ENCODE measurements at places on chromosomes 11 and 22.

- H3K4me1 ChIP-seq, result no peaks in the 10 kb centered on the region
- no peak for DNase-seq
- no peaks in the 10 kb centered on the region for H3K36me3 ChIP-seq
- no peak overlapping the region for H3K27ac ChIP-seq
- peaks cover 5% of the 10 kb centered on the region for H3K27me3 ChIP-seq
- no peak overlapping the region for H3K4me3 ChIP-seq
Observed at GRCh38 chr11:27524155-27524554, 17.6 kb upstream of the LIN7C start.

- DNase-seq, result no peak
- peak overlapping the region; percentile 99 for H3K27ac ChIP-seq
- H3K27me3 ChIP-seq, result no peaks in the 10 kb centered on the region
- H3K4me3 ChIP-seq, result peak overlapping the region; percentile 82
Observed at GRCh38 chr11:67264877-67265632, 1.2 kb upstream of the GRK2 start.

DNA sequence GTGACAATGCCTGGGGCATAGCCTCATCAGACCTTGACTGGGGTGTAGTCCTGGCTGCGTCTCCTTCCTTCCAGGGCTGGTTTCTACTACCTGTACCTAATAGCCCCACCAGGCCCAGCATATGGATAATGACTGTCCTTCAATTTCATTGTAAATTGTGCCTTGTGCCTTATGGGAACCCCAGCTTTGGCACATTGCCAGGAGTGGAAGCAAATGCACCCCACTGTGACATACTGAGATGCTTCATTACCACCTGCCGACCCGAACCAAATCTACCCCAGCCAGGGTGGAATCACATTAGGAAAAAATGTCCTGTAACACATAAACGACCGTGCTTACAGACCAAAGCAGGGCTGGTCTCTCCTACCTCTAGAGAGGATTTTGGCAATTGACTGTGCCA, 7.3 kb downstream of the TOP3B start:
- H3K36me3 ChIP-seq, result peaks cover 21% of the 10 kb centered on the region
- H3K4me1 ChIP-seq, result peaks cover 35% of the 10 kb centered on the region
- no peak overlapping the region for H3K27ac ChIP-seq
- H3K27me3 ChIP-seq, result no peaks in the 10 kb centered on the region
- no peak overlapping the region for H3K4me3 ChIP-seq
- no peak for DNase-seq

DNA sequence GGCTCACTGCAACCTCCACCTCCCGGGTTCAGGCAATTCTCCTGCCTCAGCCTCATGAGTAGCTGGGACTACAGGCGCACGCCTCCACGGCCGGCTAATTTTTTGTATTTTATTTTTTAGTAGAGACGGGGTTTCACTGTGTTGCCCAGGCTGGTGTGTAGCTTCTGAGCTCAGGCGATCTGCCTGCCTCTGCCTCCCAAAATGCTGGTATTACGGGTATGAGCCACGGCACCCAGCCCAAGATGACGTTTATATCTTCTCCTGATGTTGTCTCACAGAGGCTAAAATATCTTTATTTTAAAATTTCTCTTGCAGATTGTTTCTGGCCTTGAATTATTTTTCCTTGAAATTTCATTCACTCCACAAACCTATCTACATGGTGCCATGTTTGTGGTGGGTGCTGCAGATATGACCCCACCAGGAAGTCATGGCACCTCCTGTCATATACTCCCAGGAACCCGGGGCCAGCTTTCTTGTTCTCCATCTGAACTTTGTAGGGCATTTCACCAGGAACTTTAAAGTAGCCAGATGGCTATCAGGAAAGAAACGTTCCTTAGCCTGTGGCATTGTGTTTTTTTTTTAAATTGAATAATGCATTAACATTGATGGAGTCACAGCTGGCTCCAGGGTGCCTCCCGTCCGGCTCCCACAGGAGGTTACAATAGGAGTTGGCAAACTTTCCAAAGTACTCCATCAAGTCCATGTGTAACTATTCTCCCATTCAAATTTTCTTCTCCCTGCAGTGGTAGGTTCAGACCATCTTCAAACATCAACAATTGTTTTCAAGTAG, 42.0 kb upstream of the LIPT2 start:
- H3K36me3 ChIP-seq, result no peaks in the 10 kb centered on the region
- no peak overlapping the region for H3K27ac ChIP-seq
- no peak for DNase-seq
- H3K4me1 ChIP-seq, result no peaks in the 10 kb centered on the region
- H3K27me3 ChIP-seq, result peaks cover 21% of the 10 kb centered on the region
- H3K4me3 ChIP-seq, result no peak overlapping the region

DNA sequence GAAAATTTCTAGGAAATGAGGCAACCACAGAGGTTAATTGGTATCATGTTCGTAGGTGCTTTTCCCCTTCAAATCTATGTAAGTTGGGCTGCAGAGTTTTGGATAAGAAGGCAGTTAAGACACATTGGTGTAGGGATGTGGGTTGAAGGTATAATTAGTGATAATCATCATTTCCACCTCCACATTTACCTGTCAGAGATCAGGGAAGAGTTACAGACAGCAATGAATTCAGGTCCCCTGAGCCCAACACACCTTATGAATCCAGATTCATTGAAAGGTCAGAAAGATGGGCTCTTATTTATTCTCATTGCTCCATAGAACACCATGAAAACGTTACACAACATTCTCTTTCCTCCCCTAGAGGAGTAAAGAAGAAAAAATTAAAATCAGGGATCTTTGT, 308.7 kb downstream of the C11orf87 start:
- H3K27ac ChIP-seq, result no peak overlapping the region
- no peak for DNase-seq
- no peak overlapping the region for H3K4me3 ChIP-seq
- H3K27me3 ChIP-seq, result no peaks in the 10 kb centered on the region
- H3K36me3 ChIP-seq, result no peaks in the 10 kb centered on the region
- H3K4me1 ChIP-seq, result no peaks in the 10 kb centered on the region

- no peaks in the 10 kb centered on the region for H3K27me3 ChIP-seq
- DNase-seq, result no peak
- H3K4me1 ChIP-seq, result peaks cover 17% of the 10 kb centered on the region
- no peak overlapping the region for H3K4me3 ChIP-seq
Observed at GRCh38 chr11:124627546-124627945, 4.9 kb downstream of the TBRG1 start.

- DNase-seq, result no peak
- peaks cover 2% of the 10 kb centered on the region for H3K36me3 ChIP-seq
- no peak overlapping the region for H3K4me3 ChIP-seq
- no peaks in the 10 kb centered on the region for H3K4me1 ChIP-seq
- no peaks in the 10 kb centered on the region for H3K27me3 ChIP-seq
- no peak overlapping the region for H3K27ac ChIP-seq
Observed at GRCh38 chr11:133898770-133899115, 53.4 kb upstream of the SPATA19 start.

DNA sequence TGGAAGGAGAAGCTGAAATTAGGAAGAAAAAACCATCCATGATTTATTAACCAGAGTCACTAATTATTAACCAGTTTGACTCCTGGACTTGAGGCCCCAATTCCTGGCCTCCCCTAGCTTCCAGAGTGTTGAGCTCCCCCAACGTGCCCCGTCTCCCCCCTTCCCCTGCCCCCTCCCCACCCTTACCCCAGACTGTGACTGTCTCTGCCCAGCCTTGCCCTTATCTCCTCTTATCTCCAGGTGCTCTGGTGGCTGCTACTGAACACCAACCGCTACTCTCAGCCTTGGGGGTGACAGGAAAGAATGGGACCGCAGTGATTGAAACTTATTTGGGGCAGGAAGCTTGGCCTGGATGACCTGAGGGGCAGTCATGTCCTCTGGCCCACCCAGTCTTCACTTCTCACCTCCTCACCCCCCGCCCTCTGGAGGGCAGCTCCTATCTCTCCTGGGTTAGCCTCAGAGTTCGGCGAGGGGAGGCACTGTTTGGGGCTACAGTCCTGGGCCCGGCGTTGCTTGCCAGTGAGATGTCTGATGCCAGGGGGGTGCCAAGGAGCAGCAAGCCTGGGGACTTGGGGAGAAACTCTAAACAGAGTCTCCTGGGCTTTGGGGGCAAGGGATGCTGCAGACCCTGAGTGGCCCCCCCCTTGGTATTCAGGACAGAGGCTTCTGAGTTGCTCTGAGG, 15.5 kb downstream of the NECTIN1 start:
- peaks cover 32% of the 10 kb centered on the region for H3K27me3 ChIP-seq
- H3K27ac ChIP-seq, result no peak overlapping the region
- H3K4me1 ChIP-seq, result peaks cover 15% of the 10 kb centered on the region
- no peak for DNase-seq
- H3K4me3 ChIP-seq, result no peak overlapping the region
- peaks cover 3% of the 10 kb centered on the region for H3K36me3 ChIP-seq

- no peak for DNase-seq
- peak overlapping the region; percentile 13 for H3K27ac ChIP-seq
- peaks cover 19% of the 10 kb centered on the region for H3K27me3 ChIP-seq
- peaks cover 8% of the 10 kb centered on the region for H3K4me1 ChIP-seq
Observed at GRCh38 chr11:46378811-46379481, 2.5 kb upstream of the MDK start.

- no peaks in the 10 kb centered on the region for H3K27me3 ChIP-seq
- H3K4me1 ChIP-seq, result peaks cover 11% of the 10 kb centered on the region
- no peak overlapping the region for H3K4me3 ChIP-seq
- peak overlapping the region; percentile 41 for H3K27ac ChIP-seq
- no peak for DNase-seq
- H3K36me3 ChIP-seq, result peaks cover 10% of the 10 kb centered on the region
Observed at GRCh38 chr22:45210991-45211390, 29.7 kb downstream of the KIAA0930 start.

GRCh38 chr22:38989466-38989865, 7.3 kb downstream of the APOBEC3B start:
- peaks cover 7% of the 10 kb centered on the region for H3K36me3 ChIP-seq
- no peak for DNase-seq
- H3K4me1 ChIP-seq, result peaks cover 21% of the 10 kb centered on the region
- H3K4me3 ChIP-seq, result peak overlapping the region; percentile 49
- H3K27me3 ChIP-seq, result peaks cover 13% of the 10 kb centered on the region

- H3K27ac ChIP-seq, result no peak overlapping the region
- no peaks in the 10 kb centered on the region for H3K27me3 ChIP-seq
- peaks cover 5% of the 10 kb centered on the region for H3K4me1 ChIP-seq
- peaks cover 15% of the 10 kb centered on the region for H3K36me3 ChIP-seq
- H3K4me3 ChIP-seq, result no peak overlapping the region
- DNase-seq, result no peak
Observed at GRCh38 chr11:1468473-1469066, 18.0 kb downstream of the MOB2 start.

- DNase-seq, result no peak
- H3K4me3 ChIP-seq, result no peak overlapping the region
- no peaks in the 10 kb centered on the region for H3K36me3 ChIP-seq
- no peaks in the 10 kb centered on the region for H3K27me3 ChIP-seq
- no peaks in the 10 kb centered on the region for H3K4me1 ChIP-seq
Observed at GRCh38 chr11:93099806-93100205, 98.0 kb downstream of the SLC36A4 start.

DNA sequence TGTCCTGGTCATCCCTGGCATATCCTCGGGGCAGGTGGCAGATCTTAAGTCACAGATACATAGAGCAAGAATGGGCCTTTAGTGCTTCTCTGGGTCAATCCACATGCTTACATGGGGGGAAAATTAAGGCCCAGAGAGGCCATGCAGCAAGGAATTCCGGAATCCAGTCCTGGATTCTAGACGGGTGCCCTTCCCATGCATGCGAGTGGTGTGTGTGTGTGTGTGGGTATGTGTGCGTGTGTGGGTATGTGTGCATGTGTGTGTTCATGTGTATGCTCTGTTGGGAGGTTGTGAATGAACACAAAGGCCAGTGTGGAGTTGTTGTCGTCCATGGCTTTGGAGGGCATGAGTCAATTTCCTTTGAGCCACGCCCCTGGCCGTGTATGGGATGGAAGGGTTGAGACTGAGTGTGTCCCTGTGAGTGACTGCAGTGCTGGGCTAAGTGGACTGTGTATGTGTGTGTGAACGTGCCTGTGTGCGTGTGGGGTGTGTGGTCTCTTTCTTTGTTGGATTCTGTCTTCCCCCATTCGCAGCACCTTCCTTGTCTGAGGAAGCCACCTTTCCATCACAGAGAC, 33.4 kb upstream of the EIF3D start:
- no peak overlapping the region for H3K27ac ChIP-seq
- H3K4me1 ChIP-seq, result no peaks in the 10 kb centered on the region
- no peak overlapping the region for H3K4me3 ChIP-seq
- H3K36me3 ChIP-seq, result peaks cover 3% of the 10 kb centered on the region

GRCh38 chr22:40332319-40332781, 13.9 kb upstream of the ADSL start:
- DNase-seq, result no peak
- peak overlapping the region; percentile 22 for H3K27ac ChIP-seq
- no peaks in the 10 kb centered on the region for H3K27me3 ChIP-seq
- H3K4me1 ChIP-seq, result peaks cover 42% of the 10 kb centered on the region
- peaks cover 33% of the 10 kb centered on the region for H3K36me3 ChIP-seq

- H3K4me3 ChIP-seq, result no peak overlapping the region
- peaks cover 13% of the 10 kb centered on the region for H3K36me3 ChIP-seq
Observed at GRCh38 chr11:3106736-3107524, 49.7 kb upstream of the CARS1 start.

DNA sequence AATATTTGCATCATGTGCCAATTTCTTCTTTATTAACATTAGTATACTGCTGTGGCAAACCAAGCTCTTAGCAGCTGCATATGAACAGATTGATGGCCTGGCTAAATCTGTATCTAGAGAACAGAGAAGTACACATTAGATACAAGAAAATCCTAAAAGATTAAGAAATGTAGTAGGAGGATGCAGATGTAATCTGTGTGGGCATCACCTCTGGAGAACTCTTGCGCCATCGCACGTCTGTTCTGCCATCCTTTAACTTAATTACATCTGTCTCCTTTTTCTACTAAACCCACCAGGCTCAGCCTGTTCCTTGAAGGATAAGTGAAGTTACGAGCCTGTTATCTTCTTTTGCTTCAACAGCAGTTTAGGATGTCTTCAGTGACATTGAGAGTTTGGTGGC, 196.4 kb upstream of the PITPNB start:
- H3K4me3 ChIP-seq, result no peak overlapping the region
- H3K27me3 ChIP-seq, result peaks cover 24% of the 10 kb centered on the region
- H3K4me1 ChIP-seq, result no peaks in the 10 kb centered on the region

DNA sequence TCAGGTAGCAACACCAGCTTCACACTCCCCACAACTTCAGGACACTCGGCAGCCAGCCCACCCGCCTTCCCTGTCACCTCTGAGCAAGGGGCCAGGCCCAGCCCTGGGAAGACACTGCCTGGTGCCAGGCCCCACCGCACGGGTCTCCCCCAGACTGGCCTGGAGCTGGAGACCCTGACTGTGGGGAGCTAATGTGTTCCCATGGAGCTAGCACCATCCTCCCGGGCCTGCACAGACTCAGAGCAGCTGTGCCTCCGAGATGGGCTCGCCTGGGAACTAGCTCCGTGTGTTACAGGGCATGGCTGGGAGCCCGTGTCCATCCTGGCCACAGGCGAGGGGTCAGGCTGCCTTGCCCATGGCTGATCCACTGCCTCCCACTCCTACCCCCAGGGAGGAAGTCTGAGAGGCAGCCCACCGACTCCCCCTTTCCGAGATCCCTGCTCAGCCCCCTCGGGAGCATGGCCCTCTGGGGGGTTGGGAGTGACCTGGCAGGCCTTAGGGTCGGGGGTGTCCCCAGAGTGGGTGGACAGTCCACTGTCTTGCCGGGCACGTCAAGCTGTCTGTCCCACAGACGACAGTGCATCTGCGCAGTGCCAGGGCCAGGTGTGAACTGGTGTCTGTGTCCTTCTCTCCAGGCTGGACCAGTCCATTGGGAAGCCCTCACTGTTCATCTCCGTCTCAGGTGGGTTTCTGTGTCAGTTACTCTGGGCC, 76.7 kb upstream of the KCNQ1OT1 start:
- no peak overlapping the region for H3K4me3 ChIP-seq
- H3K4me1 ChIP-seq, result peaks cover 3% of the 10 kb centered on the region
- peaks cover 6% of the 10 kb centered on the region for H3K27me3 ChIP-seq
- H3K27ac ChIP-seq, result no peak overlapping the region
